Bronchial epithelial cell (primary cell): ENCODE measurements at places on chromosomes 13 and 19.

GRCh38 chr13:33207615-33207961 is 78.0 kb downstream of the STARD13 start:
- DNase-seq: peak; percentile 96

DNA sequence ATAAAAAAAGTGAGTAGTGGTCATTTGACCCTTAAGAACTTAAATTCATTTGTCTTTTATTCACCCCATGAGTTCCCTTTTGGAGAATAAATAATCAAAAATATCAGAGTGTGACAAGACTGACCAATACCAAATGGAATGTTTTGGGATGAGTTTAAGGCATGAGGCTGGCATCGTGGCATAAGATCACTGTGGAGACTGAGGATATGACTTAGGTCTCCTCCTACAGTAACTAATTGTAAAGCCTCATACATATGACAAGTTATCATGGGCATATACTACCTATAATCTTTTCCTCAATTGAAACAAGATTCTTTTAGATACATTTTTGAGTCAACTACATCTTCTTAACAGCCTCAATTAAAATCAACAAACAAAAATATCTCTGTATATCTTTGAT is 782.0 kb downstream of the SLITRK1 start:
- no peak for DNase-seq

DNA sequence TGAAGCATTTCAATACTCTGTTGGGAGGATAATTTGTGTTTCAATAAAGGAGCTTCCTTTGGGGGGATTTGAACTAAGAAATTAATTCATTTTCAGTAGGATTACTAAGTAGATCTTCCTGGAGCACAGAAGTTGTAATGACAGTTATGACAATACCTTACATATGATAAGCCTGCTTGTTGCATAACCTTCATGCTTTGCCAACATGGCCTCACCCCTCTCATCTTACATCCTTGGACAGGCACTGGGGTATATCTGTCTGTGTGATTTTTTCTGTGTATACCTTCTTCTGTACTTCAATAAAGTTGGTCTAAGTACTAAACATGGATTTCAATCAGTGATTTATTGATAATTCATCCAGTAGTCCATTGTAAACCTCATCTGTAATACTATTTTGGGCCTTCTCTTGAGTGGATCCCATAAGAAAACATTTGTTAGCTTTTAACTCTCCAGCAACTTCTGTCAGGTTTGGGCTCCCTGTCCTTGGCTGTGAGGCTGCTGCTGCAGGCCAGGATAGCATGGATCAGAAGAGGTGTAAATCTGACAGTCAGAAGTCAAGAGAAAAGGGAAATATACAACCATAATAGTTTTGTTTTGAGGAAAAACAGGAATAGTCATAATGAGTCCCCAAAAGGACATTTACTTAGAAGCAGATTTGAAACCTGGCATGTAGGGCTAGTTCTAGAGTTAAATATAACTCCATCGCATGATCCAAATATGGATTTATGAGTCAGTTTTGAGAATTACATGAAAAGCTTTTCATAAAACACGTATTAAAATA is 422.2 kb downstream of the KLF5 start:
- peak; percentile 56 for DNase-seq

GRCh38 chr19:1248139-1248785 is at the start of gene MIDN:
MIDN (plus strand) TSS chr19:1248583; CDS start chr19:1250297, 1,714 bp downstream.
- DNase-seq: peak; percentile 57

- no peak for DNase-seq
Observed at GRCh38 chr19:19179548-19180441, 9.7 kb upstream of the MEF2B start.

GRCh38 chr19:1026783-1027649 is 608 bp downstream of the CNN2 start:
- DNase-seq: peak; percentile 13

- DNase-seq: peak; percentile 75
Observed at GRCh38 chr13:86051134-86052103, 252.2 kb upstream of the SLITRK6 start.

GRCh38 chr19:45403781-45404556 is 900 bp downstream of the PPP1R13L start:
- DNase-seq: peak; percentile 67

- no peak for DNase-seq
Observed at GRCh38 chr13:33717775-33718174, 100.2 kb upstream of the RFC3 start.

GRCh38 chr13:33554919-33555791 is 262.8 kb upstream of the RFC3 start:
- DNase-seq: no peak

DNA sequence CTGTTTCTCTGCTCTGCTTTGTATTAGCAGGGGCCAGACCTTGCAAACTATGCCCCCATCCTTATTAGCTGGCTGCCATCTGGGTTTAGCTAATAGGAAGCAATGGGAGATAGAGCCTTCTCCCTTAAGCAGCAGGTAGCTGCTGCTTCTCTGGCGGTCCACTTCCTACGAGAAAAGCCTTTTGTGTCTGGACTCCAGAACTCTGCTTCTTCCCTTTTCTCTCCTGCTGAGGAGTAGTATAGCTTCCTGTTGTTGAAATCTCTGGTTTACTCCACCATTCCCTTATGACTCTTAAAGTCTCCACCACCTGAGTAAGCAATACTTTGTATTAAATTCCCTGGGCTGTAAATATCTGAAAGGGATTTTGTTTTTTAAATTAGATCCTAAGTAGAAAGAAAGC is 147.1 kb downstream of the DNAJC15 start:
- DNase-seq: no peak

GRCh38 chr13:81487151-81487550 is 1146.2 kb upstream of the SPRY2 start:
- DNase-seq: peak; percentile 63

DNA sequence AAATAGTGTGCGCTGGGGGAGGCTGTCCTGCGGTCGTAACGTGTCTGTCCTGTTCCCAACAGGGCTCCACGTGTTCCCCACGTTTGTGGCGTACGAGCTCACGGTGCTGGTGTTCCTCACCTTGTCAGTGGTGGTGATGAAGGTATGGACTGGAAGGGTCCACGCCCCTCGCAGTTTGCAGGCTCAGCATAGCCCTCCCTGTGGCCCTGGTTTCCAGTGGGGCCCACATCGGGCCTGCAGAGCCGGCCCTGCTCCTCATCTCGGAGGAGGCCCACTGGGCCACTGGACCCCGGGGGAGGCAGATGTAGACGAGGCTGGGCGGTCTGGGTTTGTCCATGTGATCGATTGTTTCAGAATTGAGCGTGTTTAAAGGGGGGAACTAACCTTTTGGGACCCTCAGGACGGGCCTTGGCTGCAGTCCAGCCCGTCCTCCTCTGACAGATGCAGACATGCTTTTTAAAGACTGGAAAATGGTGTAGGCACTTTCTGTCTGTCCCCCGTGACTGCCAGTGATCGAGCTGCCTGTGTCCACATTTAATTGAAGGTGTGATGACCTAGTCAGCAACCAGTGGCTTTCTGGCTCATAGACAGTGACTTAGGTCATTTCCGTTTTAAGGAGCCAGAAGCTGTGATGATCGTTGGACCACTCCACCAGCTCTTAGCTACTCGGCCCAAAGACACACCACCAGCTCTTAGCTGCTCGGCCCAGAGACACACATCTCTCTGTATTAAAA is 37.1 kb upstream of the TFDP1 start:
- DNase-seq: no peak

DNA sequence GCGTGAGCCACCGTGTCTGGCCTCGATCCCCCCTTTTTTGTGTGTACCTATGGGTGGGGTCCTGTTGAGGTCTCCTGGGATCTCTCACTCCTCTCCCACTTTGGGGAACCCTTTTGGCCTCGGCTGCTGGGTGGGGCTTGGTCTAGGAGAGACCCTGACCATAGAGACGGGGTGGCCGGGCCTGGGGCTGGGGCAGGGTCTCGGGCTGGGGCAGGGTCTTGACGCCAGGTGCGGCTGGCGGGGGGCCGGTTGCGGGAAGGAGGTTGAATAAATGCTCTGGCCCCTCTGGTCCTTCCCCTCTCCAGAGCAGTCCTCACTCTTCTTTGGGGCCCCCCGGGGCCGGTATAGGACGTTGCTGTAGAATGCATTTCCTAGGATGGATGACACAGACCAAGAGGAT is 9.7 kb downstream of the TMIGD2 start:
- no peak for DNase-seq

DNA sequence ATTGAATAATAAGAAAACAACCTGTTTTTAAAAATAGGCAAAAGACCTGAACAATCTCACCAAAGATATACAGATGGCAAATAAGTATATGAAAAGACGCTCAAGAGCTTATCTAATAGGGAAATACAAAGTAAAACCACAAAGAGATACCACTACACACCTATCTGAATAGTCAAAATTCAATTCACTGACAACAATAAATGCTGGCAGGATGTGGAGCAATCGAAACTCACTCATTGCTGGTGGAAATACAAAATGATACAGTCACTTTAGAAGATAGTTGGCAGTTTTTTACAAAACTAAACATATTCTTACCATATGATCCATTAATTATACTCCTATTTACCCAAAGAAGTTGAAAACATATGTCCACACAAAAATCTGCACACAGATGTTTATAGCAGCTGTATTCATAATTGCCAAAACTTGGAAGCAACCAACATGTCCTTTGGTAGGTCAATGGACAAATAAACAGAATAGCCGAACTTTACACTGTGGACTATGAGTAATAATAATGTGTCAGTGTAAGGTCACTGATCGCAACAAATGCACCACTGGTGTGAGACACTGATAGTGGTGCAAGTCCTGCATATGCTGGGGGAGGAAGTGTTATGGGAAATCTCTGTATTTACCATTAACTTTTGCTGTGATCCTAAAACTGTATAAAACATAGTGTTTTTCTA is 20.8 kb downstream of the ZC3H13 start:
- no peak for DNase-seq

- DNase-seq: no peak
Observed at GRCh38 chr19:51083783-51084182, 1.1 kb upstream of the KLK14 start.

DNA sequence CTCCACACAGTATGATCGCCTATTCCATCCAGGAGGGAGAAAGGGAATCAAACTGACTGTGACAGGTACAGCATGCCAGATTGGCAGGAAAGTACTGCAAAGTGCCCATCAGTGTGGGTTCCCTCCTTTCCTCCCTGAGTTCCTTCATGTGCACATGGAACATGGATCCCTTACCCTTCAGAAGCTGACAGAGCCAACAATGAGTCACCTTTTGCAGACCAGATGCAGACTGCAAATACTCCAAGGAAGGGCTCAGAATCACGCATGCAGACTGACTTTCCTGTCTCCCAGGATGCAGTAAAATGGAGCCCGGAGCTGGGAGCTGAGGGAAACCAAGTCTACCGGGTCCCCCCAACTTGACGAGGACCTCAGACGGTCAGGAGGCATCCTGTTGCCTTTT is 41.8 kb downstream of the SACS start:
- DNase-seq: no peak

- no peak for DNase-seq
Observed at GRCh38 chr19:35042954-35043604, 1.6 kb downstream of the HPN start.

GRCh38 chr19:58385891-58386575 is 1.0 kb upstream of the RPS5 start:
- DNase-seq: no peak

DNA sequence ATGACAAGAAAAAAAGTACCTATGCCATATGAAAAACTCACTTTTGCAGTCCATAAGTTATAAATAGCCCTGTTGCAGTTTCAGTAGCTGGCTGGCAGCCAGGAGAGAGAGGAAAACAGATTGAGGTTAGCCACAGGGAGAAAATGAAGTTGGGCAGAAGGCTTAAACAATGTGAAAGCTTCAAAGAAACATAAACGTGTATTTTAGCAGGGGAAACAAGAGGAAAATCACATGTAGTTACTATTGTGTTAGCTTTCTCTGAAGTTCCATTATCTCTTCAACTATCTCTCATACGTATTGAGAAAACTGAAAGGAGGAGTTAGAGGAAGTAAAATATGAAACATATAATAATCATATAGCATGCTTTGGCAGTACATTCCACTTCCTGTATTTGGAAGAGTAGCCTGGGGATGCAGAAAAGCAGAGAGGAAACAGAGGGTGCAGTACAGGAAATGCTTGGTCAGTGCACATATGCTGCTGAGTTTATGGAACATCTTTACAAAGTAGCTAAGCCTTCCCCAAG is 1551.1 kb downstream of the EFNB2 start:
- DNase-seq: peak; percentile 18

- DNase-seq: peak; percentile 95
Observed at GRCh38 chr19:36136964-36137686, 2.7 kb upstream of the CAPNS1 start.

GRCh38 chr19:42191855-42192254 is 25.6 kb downstream of the DEDD2 start:
- DNase-seq: peak; percentile 98

- peak; percentile 54 for DNase-seq
Observed at GRCh38 chr13:101942038-101942437, 459.8 kb downstream of the FGF14 start.

DNA sequence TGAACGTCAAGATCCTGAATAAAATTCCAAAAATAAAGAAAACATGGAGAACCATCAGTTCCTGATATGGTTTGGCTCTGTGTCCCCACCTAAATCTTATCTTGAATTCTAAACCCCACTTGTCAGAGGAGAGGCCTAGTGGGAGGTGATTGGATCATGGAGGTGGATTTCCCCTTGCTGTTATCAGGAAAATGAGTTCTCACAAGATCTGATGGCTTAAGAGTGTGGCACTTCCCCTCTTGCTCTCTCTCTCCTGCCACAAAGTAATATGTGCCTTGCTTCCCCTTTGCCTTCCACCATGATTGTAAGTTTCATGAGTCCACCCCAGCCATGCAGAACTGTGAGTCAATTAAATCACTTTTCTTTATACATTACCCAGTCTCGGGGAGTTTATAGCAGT is 827.4 kb downstream of the GPC5 start:
- no peak for DNase-seq

DNA sequence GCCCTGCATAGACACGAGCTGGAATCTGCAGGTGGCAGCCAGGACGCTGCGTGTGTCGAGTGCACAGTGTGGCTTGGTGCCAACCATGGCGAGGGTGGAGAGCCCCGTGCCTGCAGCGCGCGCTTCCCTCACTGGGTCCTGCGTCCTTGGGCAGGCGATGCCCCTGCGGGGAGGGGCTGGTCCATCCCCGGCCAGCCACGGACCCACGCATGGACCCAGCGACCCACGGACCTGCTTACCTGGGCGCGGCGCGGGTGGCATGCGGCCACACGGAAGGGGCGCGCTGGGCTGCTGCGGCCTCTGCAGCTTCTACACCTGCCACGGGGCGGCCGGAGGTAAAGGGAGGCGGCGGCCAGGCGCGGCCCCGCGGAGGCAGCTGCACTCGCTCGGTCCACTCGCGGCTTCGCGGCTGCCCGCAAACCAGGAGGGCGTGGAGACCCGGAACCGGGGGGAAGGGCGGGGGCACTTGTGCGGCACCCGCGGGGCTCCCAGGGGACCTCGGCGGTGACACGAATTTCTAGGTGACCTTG is 569 bp upstream of the MCF2L start:
- DNase-seq: no peak
